ENCODE measurements at places on chromosomes 11 and 22. TPM values are rescaled to one million over a fixed set of nuclear protein-coding genes. Genes with fewer than 3 reads are reported as not detected.

DNA sequence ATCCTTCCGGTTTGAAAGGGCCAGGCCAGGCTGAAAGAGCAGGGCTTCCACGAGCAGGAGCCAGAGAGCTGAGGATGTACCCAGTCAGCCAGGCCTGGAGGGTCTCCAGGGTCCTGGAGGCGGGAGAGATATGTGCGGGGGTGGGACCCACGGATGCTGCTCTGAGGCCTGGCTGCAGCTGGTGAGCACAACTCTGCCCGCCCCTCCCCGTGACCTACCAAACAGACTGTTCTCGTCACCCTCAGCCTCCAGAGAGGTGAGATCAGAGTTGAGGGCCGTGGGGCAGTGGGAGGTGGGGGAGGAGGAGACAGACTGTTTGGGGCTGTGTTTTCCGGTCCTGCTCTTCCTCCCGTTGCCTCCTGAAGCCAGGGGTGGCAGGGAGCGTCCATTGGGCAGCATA is 42.2 kb downstream of the TRIOBP start:
- peaks cover 7% of the 10 kb centered on the region for H3K4me1 ChIP-seq
- no peak overlapping the region for H3K4me3 ChIP-seq
- no peaks in the 10 kb centered on the region for H3K36me3 ChIP-seq
- no peak for DNase-seq
- H3K27me3 ChIP-seq = no peaks in the 10 kb centered on the region

DNA sequence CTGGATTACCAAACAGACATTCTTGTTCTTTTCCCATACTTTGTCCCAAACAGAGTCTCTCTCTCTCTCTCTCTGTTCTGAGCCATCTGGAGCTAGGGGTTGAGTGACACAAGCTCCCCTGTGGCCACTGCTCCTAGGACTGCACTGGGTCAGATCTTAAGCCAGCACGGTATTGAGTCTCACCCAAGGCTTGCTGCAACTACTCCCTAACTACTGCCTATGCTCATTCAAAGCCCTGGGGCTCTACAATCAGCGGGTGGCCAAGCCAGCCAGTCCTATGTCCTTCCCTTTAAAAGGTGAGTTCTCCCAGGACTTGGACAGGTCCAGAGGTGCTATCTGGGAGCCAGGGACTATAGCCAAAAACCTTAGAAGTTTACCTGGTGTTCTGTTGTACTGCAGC is 385.6 kb downstream of the CNTN5 start:
- H3K36me3 ChIP-seq = no peaks in the 10 kb centered on the region
- H3K27ac ChIP-seq = no peak overlapping the region
- H3K27me3 ChIP-seq = no peaks in the 10 kb centered on the region
- H3K4me3 ChIP-seq = no peak overlapping the region
- no peak for DNase-seq
- no peaks in the 10 kb centered on the region for H3K4me1 ChIP-seq

DNA sequence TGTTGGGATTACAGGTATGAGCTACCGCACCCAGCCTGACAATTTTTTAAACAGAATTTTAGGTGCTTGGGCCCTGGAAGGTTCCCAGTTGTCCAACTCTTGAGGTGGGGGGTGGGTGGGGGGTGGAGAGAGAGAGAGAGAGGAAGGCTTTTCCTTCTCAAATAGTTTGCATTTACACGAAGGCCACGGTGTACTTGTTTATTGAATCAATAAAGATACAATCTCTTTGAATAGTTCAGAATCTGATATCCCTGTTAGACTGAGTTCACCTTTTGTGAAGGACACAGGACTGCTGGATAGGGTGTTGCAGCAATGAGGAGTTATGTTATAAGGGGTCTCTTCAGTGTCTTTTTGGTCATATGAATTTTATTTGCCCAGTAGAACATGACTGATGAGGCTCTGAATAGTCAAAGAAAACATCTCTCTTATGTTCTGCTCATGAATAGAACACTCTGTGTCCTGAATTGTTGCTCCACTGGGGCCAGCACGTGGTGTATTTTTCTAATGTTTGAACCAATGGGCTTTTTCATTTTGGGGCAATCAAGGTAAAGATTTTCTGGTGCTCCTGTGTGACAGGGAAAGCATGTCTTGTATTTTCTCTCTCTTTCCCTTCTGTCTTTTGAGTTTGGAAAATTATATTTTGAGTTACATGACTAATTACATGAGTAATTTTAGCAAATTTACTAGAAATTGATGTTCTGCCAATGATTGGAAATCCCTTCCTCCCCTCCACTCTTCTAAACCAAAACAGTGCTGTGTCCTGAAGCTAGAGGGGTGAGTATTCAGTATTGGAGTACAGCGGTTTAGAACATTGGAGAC is 61.7 kb downstream of the PTPRJ start:
- H3K36me3 ChIP-seq = no peaks in the 10 kb centered on the region
- H3K27ac ChIP-seq = peak overlapping the region; percentile 16
- no peak for DNase-seq
- H3K4me3 ChIP-seq = no peak overlapping the region

DNA sequence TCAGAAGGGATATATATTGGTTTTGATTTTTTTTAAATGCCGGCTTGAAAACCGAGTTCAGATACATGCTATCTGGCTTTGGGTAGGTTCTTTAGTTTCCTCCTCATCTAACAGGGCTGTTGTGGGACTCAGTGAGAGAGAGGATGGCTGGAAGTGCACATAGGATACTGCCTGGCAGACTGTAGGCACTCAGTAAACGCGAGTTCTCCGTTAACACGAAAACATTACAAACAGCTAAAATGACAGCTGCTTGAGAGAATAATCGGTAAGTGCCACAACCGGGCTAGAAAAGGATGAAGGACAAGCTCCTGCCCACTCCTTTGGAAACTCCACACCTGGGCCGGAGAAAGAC is 369 bp downstream of the XRRA1 start:
- peaks cover 48% of the 10 kb centered on the region for H3K4me1 ChIP-seq
- H3K27ac ChIP-seq = peak overlapping the region; percentile 97
- peaks cover 39% of the 10 kb centered on the region for H3K36me3 ChIP-seq
- DNase-seq = no peak

FDXACB1 gene
- 8.3 TPM for polyA plus RNA-seq

ALX4 gene
- polyA plus RNA-seq = not detected

GRCh38 chr11:80146232-80146631 is 705.4 kb upstream of the TENM4 start:
- H3K4me3 ChIP-seq = no peak overlapping the region
- no peaks in the 10 kb centered on the region for H3K4me1 ChIP-seq
- no peak for DNase-seq
- H3K27ac ChIP-seq = no peak overlapping the region
- no peaks in the 10 kb centered on the region for H3K36me3 ChIP-seq

DNA sequence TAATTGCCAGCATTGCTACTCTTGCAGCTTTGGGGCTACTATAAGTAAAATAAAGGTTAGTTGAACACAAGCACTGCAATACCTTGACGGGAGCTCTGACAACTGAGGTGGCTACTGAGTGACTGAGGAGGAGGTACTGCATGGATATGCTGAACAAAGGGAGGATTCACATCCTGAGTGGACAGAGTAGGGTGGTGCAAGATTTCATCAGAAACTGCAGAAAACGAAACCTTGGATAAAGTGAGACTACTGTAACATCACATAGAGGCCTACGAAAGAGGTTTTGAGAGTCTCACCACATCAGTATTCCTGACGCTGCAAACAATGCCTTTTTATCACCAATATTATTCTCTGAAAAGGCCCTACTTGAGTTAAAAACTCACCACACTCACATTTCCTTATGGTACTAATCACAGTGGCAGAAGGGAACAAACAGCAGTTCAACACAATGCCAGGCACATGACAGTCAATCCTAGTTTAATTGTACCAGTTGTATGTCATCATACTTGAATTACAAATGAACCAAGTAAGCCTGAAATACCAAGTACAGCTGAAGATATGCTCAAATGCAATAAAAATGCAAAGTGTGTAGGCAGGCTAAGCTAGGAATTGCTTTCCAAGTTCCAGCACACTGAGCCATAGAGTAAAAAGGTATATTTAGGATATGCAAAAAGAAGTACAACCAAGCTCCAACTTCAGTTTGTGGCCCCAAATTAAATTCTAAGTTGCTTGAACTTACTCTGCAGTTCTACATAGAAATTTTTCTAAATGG is 4.0 kb upstream of the GPR83 start:
- H3K27me3 ChIP-seq = peaks cover 14% of the 10 kb centered on the region
- DNase-seq = no peak
- H3K4me1 ChIP-seq = peaks cover 7% of the 10 kb centered on the region

GRCh38 chr11:34652191-34652973 is 31.5 kb downstream of the EHF start:
- peaks cover 45% of the 10 kb centered on the region for H3K4me1 ChIP-seq
- DNase-seq = no peak
- no peaks in the 10 kb centered on the region for H3K36me3 ChIP-seq
- no peak overlapping the region for H3K4me3 ChIP-seq
- H3K27me3 ChIP-seq = peaks cover 34% of the 10 kb centered on the region
